Epithelial cell of prostate (primary cell): ENCODE measurements at places on chromosomes 6 and 20.

DNA sequence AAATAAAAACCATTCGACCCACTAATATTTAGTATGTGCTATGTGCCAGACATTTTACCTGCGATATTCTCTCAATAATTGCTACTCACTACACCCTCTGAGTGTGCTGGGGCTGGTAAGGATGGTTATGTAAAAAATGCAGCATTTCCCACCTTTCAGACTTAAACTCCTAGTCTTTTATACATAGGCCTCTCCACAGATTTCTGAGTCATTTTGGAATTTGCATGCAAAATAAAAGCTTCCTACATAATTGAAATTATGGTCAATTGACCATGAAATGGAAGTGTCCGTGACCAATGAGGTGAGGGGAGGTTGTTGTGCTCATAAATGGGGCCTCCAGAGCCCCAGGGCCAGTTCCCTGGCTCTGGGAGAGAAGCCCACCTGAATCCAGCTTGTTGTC is 37.7 kb upstream of the MAFB start:
- no peak for DNase-seq

DNA sequence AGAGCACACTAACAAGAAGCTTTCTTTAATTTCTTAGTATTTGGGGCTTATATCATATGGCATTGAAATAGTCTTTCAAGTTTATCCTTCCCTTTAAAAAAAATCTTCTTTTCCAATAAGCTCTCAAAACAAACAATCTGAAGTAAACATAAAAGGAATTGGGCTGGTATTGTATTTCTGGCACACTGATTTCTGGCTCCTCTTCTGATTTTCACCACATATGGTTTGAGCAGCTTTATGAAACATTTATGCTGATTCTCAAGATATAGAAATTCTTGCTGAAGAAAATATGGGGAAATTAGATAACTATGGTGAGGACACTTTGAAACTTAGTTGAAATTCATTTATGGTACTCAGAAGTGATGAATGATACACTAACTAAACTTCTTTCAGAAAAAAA is 467.2 kb downstream of the TFAP2B start:
- no peak for DNase-seq

GRCh38 chr20:57800791-57801430 is 91.1 kb upstream of the PMEPA1 start:
- DNase-seq: no peak

GRCh38 chr6:110950440-110950839 is 8.1 kb upstream of the GTF3C6 start:
- no peak for DNase-seq

GRCh38 chr20:58986968-58987517 is 6.0 kb downstream of the NELFCD start:
- DNase-seq: no peak

- DNase-seq: no peak
These were observed 5.2 kb downstream of the SLC2A4RG start for GRCh38 chr20:63744574-63745423.

GRCh38 chr20:57557926-57558613 is 2.8 kb upstream of the PCK1 start:
- no peak for DNase-seq

DNA sequence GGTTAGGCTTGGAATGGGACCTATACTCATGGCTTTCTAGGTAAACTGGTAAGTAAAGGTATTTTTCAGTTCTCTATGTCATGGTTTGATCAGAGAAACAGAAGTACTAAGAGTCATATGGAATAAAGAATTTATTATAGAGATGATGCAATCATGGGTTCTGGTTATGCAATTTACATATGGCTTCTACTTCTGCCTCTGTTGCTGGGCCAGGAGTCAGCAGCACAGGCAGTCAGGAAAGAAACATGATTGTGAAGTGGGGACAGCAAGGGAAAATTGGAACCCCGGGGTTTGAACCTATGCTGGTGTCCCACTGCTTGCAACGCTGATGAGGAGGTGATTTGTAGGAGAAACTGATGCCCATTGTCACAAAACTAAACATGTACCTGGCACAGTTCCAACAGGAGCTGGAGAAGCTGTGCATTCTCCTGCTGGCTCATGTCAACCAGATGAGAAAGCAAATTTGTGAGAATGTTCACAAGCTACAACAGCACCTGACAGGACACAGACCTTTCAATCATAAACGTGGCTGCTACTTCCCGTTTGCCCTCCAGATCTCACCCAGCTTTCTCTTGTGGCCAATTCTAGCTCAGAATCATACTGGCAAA is 887.1 kb downstream of the TFAP2A start:
- DNase-seq: no peak

GRCh38 chr6:170099387-170099786 is 191.5 kb downstream of the DLL1 start:
- no peak for DNase-seq

DNA sequence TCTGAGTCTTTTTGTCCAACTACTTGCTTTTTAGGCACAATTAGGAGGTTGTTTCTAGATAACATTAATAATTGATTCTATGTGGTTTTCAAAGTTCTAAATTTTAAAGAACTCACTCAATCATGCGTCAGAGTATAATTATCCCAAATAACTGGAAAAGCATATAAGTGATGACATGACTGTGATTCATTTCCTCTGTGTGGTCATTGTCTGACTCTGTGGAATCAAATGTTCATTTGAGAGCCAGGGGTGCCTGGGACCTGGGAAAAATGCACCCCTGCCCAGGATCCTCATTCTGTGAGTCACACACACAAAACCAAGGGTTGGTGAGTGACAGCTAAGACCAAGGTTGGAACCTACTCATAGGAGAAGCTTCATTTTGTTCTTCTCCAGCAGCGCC is 127.1 kb upstream of the MLIP start:
- peak; percentile 92 for DNase-seq

GRCh38 chr6:7224731-7225130 is 88.3 kb downstream of the SSR1 start:
- DNase-seq: no peak

DNA sequence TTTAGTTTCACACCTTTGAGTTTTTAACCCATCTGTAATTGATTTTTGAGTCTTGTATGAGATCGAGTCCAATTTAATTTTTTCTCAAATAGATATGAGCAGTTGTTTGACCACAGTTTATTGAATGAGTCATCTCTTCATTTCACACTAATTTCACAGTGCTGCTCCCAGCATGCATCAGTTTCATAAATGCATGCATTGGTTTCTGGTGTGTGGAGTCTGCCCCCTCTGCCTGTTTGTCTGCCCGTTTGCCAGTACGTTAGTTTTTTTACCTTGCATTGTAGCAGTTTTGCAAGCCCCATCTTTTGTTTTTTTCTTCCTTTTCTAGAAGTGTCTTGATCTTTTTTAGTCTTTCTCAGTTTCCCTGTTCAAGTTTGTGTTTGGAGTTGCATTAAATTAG is 11.9 kb downstream of the SLX4IP start:
- DNase-seq: no peak

- DNase-seq: no peak
These were observed 252.6 kb upstream of the CITED2 start for GRCh38 chr6:139627091-139627490.

DNA sequence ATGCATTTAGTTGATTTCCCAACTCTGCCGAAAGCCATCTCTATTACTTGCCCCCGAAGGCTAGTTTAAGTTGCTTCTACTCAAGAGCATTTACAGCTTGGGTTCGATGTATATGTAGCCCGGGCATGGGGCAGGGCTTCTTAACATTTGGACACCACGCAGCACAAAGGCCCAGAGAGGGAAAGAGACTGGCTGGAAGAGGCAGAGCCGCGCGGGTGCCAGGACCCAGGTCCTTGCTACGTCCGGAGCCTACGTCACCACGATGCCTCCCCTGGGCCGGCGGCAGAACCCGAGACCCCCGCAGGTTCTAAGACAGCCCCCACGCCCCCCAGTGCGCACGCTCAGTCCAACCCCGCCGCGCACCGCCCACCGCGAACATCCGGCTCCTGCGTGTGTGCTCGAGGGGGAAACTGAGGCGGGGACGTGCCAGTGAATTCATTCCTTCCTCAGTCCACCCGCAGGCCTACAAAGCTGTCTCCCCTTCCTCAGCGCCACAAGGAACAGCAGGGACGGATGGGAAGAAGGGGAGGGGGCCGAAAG is 367 bp upstream of the PCIF1 start:
- DNase-seq: no peak

- DNase-seq: no peak
These were observed 63.0 kb downstream of the EZR start for GRCh38 chr6:158756126-158756525.

- DNase-seq: no peak
These were observed 68.0 kb upstream of the QKI start for GRCh38 chr6:163346497-163346961.

DNA sequence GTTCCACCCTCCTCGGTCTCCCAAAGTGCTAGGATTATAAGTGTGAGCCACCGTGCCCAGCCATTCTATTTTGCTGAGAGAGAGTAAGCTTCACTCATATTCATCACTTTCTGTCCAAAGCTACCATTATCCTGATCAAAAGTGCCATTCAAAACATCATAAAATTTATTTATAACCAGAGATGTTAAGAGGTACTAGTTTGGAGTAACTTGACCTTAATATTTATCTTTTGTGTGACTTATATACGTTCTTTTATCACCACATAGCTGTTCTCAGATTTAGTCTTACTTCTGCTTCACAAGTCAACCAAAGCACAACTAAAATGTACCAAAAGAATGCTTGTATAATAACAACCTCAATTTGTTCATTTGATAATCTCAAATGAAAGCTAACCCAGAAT is 18.1 kb downstream of the AKIRIN2 start:
- DNase-seq: no peak

DNA sequence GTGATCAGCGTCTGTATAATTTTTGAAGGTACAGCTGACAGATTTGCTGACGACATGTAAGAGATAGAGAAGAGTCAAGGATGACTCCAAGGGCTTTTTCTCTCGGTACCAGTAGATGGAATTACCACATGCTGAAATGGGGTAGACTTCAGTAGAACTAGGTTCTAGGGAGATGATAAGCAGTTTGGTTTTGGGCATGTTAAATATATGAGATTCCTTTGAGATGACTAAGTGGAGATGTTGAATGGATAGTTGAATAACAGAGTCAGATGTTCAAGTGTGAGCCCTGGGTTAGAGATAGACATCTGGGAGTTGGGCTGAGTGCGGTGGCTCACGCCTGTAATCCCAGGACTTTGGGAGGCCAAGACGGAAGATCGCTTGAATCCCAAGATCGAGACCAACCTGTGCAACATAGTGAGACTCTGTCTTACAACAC is 50.0 kb downstream of the PHF20 start:
- DNase-seq: no peak
